ENCODE measurements at places on chromosomes 16 and 17.

DNA sequence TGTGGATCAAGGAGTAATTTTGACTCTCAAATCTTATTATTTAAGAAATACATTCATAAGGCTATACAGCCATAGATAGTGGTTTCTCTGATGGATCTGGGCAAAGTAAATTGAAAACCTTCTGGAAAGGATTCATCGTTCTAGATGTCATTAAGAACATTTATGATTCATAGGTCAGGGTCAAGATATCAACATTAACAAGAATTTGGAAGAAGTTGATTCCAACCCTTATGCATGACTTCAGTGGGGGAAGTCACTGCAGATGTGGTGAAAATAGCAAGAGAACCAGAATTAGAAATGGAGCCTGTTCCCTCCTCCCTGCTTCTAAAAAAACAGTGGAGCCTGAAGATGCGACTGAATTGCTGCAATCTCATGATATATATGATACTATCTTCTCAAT, 36.6 kb upstream of the HNF1B start:
- DNase-seq, result no peak

DNA sequence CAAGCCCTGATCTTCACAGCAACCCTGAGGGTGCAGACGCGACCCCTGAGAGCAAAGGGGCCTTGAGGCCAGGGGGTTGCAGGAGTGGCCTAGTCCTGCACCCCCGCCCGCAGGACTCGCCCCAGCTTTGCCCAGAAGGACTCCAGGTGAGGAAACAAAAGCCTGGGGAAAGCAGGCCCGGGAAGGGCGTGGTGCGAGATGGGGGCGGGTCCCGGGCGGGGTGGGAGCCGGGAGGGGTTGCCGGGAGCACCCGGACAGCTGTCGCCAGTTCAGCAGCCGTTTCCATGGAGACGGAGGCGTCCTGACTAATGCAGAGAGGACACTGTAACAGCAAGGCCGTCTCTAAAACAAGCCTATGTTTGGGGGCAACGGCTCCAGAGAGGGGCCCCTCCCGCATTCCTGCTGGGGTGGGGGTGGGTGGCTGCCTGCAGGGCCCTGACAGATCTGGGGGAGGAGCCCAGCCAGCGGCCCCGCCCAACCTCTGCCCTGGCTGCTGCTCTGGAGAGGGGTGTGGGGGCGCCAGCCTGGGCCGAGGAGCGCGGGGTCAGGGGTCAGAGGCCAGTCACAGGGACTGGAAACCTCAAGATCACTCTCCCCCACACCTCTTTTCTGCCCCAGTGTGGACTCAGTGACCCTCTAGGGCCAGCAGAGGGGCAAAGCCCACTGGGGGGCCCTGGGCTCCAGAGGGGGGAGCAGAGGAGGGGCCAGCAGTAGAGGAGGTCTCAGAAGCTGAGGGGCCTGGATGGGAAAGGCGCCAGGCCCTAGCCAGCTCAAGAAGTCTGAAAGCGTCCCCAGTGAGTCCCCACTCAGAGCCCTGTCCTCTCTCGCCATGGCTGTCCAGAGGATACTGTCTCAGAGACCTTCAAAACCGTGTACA, 3.1 kb upstream of the TPPP3 start:
- DNase-seq, result no peak

GRCh38 chr16:66953462-66954096, 7.5 kb upstream of the CES3 start:
- DNase-seq, result no peak

GRCh38 chr17:55426851-55427586, 5.4 kb upstream of the MMD start:
- DNase-seq, result no peak

DNA sequence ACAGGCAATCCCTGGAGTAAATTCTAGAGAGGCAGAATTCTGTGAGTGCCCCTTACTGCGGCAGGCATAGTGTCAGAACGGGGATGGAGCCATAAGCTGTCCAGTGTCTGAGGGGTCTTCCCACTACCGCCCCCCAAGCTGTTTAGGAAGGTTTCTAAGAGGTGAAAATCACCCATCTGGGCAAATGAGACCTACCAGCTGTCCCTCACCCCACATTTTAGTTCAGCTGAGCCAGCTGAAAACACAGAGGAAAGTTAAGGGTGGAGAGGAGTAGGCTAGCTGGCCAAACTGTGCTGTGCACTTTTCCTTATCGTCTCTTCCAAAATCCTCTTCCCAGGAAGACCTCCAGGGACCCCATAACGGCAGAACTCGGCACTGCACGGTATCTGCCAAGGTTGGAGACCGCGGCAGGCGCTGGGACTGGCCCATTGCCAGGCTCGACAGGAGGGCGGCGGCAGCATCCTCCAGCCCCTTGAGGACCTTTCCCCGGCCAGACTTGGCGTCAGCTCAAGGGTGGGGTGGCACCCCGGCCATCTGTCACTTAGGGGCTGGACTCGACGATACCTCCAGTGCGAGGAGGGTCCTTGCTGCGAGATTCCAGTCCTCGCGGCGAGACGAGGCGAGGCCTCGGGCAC, 955 bp downstream of the ACLY start:
- DNase-seq, result peak; percentile 16
